ENCODE measurements at places on chromosomes 3 and 15.

- no peak for DNase-seq
Measured at GRCh38 chr3:38383156-38383875, 36.7 kb downstream of the XYLB start.

GRCh38 chr3:127677541-127678314, 5.0 kb downstream of the ABTB1 start:
- no peak for DNase-seq

GRCh38 chr3:189270248-189270832, 98.6 kb downstream of the TPRG1 start:
- no peak for DNase-seq

- no peak for DNase-seq
Measured at GRCh38 chr3:76582632-76583378, 457.1 kb upstream of the ROBO2 start.

- DNase-seq = no peak
Measured at GRCh38 chr3:149553781-149554451, 79.4 kb downstream of the TM4SF4 start.

- no peak for DNase-seq
Measured at GRCh38 chr3:4741404-4742307, 237.6 kb upstream of the BHLHE40 start.

DNA sequence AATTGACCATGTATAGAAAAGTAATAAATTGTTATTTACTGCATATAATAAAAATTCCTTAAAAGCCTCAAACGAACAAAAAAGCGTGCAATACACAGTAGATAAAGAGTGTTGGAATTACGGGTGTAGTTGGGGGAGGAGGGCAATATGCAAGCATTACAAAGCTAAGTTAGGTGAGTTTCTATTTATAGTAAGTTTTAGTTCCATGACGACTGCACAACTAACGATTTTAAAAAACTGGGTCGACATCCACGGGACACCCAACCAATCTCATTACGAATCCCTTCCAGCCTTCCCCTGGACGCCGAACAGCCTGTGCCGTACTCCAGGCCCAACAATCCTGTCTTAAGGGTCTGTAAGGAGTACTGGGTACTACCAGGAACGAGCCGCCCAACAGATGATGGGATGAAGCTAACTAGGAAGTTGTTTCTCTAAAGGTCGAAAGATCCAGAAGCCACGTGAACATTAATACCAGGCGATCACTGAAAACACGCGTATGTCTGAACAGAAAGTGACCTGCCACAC, 677 bp downstream of the POLQ start:
- no peak for DNase-seq

GRCh38 chr3:190194506-190194905, 73.8 kb upstream of the P3H2 start:
- DNase-seq = no peak

GRCh38 chr3:85498177-85498576, 539.4 kb downstream of the CADM2 start:
- DNase-seq = no peak

GRCh38 chr3:58519668-58520402, 17.2 kb downstream of the ACOX2 start:
- no peak for DNase-seq

DNA sequence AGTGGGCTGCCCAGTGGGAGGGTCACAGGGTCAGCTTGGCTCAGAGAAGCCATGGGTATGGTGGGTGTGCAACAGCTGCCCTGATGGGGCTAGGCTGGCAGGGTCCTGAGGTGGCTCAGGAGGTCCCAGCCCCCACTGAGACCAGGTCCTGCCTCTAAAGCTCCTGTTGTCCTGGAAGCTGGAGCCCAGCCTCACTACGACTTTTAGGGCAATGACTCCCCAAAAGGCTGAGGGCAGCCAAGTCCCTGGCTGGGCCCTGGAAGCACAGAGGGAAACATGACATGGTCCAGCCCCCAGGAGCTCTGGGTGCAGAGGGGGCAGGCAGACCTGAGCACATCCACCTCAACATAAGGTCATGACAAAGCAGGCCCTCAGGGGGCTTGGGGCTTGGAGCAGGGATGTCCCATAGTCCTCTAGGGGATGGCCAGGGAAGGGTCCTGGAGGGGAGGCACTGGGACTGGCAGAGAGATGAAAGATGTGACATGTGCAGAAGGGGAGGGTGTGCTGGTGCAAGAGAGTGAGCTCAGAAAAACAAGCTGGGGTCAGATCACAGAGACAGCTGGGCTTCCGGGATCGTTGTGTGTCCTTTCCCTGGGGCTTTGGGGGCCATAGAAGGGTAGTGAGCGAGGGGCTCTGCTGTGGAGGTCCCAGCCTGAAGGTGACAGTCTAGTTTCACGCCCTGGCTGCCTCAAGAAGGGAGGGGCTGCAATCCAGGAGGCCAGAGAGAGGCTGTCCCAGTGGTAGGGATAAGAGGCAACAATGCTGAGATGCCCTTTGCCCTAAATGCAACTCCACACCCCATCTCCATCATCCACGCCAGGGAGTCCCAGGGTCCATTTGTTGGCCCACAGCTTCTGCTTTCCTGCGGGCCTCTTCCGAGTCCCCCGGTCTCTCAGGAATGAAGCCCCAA, 639 bp upstream of the ITIH3 start:
- no peak for DNase-seq

- DNase-seq = no peak
Measured at GRCh38 chr3:184559336-184559735, 2.2 kb upstream of the EPHB3 start.

DNA sequence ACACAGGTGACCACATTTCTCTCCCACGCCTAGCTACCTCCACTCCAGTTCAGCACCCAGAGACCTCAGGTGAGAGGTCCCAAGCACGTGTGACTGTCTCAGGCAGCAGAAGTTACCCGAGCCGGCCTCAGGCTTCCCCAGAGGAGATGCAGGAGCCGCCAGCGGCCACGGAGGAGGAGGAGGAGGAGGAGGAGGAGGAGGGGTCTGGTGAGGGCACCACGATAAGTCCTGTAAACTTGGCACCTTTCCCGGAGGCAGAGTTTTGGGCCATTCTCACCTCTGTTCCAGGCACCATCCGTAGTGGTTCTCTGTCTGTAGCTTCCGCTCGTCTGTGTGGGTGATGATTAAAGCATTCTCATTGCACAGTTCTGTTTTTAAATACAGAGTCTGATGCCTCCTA, 56.1 kb downstream of the CCK start:
- DNase-seq = no peak

DNA sequence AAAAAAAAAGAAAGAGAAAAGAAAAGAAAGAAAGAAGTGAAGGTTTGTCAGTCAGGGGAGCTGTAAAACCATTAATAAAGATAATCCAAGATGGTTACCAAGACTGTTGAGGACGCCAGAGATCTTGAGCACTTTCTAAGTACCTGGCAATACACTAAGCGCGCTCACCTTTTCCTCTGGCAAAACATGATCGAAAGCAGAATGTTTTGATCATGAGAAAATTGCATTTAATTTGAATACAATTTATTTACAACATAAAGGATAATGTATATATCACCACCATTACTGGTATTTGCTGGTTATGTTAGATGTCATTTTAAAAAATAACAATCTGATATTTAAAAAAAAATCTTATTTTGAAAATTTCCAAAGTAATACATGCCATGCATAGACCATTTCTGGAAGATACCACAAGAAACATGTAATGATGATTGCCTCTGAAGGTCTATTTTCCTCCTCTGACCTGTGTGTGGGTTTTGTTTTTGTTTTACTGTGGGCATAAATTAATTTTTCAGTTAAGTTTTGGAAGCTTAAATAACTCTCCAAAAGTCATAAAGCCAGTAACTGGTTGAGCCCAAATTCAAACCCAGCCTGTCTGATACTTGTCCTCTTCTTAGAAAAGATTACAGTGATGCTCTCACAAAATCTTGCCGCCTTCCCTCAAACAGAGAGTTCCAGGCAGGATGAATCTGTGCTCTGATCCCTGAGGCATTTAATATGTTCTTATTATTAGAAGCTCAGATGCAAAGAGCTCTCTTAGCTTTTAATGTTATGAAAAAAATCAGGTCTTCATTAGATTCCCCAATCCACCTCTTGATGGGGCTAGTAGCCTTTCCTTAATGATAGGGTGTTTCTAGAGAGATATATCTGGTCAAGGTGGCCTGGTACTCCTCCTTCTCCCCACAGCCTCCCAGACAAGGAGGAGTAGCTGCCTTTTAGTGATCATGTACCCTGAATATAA, 2.0 kb downstream of the B2M start:
- no peak for DNase-seq

- DNase-seq = no peak
Measured at GRCh38 chr3:150227839-150228238, 180.3 kb upstream of the TSC22D2 start.

GRCh38 chr15:58448331-58448730, 16.5 kb downstream of the LIPC start:
- no peak for DNase-seq

- DNase-seq = no peak
Measured at GRCh38 chr15:87269566-87269965, 987.0 kb downstream of the NTRK3 start.

- DNase-seq = peak; percentile 40
Measured at GRCh38 chr15:73700041-73700842, 16.1 kb downstream of the CD276 start.

GRCh38 chr3:51382076-51382745, 2.9 kb upstream of the MANF start:
- no peak for DNase-seq

DNA sequence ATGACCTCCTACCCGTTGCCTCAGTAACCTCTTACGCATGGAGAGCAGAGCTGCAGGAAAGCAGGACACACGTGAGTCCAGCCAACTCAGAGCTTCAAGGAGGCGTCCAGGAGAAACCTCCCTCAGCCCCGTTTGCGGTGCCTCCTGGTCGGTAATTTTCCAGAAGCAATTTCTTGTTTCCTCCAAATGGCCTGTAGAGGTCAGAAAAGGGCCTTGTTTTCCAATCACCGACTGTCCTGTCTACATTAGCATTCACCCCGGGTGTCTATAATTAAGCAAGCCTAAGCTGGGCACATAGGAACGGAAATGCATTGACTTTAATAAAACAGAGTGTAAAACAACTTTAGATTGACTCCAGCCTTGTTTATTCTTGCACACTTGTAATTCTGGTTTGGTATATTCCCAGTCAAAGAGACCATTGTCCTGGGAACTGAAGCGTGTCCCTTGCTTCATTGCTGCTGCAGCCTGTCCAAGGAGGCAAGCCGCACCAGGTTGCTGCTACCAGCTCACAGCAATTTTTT, 836.2 kb downstream of the AGBL1 start:
- no peak for DNase-seq

DNA sequence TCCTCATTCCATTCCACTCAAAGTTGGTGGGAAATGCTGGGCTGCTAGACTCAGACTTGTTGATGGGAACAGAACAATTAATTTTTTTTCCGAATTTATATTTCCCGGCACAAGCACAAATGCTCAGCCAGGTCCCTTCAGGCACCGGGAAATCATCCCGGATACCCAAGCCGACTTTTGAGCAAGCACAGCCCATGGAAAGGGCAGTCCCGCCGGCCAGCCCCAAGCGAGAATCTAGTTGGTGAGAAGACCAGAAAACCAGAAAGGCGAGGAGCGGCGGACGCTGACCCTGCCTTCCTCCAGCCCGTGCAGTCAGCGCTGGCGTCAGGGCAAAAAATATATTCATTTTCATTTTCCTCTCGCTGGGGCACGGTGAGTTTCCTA, 763 bp upstream of the ZIC4 start:
- no peak for DNase-seq

- DNase-seq = no peak
Measured at GRCh38 chr15:88477126-88477525, 9.6 kb downstream of the MRPS11 start.

DNA sequence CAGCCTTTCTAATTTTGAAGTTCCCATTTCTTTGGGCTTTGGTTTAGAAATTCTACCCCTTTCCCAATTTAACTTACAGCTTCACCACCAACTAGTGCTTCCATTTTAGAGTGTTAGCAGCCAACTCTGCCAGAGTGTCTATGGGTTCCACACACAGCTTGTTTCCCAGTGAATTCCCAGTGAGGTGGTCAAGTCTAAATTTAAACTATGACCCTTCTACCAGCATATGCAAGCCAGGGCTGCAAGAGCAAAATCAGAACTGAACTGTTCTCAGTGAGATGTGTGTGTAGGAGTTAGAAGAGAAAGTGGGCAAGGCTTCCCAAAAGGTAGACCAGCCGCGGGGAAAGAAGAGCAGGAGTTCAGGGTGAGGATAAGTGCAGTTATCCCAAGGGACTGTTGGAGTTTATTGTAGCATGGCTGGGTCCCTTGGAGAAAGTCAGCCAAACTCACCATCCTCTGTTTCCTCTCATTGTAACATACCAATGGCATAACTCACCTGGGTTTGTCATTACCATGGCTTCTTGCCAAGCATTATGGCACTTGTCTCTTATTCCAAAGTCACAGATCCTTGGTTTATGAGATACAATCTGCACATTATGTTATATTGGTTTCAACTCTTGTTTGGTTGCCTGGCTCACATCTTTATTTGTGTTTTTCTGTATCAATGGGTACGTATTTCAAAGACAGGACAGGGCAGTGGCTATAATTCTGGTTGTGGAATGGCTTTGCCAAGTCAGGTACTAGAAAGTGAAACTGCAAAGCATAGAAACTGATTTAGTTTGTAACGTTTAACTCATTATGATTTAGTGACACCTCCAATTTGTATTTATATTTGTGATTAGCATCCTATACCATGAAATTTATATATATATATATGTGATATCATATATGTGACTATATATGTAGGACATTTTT, 130.2 kb upstream of the UMPS start:
- DNase-seq = no peak

DNA sequence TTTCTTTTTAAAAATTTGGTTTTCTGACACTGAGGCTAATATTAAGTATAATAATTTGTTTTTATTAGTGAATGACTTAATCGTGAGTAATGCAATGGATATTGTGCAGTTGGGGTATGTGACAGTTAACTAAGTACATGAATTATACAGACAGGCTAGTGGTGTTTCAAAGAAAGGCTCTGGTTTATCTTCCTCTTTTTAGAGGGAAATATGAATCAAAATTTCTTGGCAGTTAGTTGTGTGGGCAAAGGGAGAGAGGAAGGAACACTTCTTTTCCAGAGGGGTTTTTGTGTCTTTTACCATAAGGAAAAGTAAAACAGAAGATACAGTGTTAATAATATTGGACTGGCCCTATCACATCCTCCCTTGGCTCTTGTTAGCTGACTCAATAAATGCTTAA, 2.7 kb downstream of the ZNF654 start:
- DNase-seq = no peak

DNA sequence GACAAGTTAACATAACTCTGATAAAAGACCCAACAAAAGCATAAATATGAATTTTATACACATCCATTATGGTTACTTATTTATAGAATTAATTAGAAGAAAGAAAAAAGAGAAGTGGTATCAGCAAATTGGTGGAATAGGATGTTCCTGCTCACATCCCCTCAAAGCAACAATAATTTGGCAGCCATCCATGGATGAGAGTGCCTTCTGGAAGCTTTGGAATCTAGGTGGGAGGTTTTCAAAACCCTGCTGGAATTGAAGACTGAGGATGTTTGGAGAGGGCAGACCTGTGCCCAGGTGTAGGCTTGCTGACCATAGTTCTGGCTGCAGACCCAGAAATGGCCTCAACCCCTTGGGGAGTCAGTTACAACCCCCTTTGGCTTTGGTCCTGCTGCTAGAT, 91.2 kb downstream of the EDEM1 start:
- no peak for DNase-seq

DNA sequence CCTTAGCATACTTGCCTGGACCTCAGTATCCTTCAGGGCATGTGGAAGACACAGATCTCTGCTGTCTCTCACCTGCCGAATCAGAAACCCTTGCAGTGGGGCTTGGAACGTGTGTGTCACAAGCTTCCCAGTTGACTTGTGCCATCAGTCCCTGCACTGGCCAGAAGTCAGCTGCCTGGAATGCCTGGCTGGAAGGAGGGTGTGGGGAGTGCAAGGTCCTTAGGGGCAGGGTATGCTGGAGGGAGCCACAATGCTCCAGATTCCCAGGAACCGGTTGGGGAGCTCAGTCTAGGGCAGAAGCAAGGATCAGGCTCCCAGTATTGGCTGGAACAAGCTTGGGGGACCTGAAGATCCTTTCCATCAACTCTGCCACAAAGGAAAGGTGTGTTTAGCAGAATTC, 27.1 kb downstream of the SPSB4 start:
- DNase-seq = no peak
